ENCODE measurements at places on chromosomes 5 and 9.
A peak's percentile ranks its signal among the peaks of the same experiment; 100 is the strongest.

- DNase-seq: no peak
Observed at GRCh38 chr5:11791792-11792191, 112.5 kb downstream of the CTNND2 start.

DNA sequence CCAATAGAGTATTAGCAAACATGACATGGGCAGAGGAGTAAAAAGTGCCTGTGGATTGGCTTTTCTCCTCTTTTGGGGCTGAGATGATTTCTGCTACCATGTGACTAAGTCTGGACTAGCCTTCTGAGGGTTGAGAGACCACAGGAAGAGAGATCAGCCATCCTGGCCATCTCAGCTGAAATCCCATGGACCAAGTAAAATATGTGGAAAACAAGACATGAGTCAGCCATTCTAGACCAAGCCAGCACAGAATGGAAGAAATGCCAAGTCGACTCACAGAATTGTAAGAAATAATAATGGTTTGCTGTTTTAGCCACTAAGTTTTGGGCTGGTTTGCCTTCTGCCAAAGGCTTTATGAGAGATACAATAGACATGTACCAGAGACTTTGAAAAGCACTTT is 377.8 kb downstream of the CHSY3 start:
- DNase-seq: no peak

- DNase-seq: no peak
Observed at GRCh38 chr5:10635867-10636350, 72.0 kb downstream of the ANKRD33B start.

GRCh38 chr5:110817459-110817858 is 78.7 kb downstream of the SLC25A46 start:
- DNase-seq: no peak

DNA sequence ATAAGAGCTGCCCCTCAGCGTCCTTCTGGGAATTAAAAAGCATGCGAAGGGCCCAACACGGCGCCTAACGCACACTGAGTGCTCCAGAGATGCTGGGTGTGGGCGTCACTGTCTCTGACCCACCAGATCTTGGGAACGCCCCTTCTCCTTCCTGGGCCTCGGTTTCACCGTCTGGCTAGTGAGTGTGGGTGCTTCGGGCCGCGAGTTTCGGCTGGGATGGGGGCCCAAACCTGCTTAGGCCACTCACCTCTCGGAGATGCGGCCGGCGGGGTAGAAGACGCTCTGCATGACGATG is 3.7 kb downstream of the PIP5KL1 start:
- DNase-seq: no peak

GRCh38 chr9:89661956-89662717 is 57.3 kb downstream of the GADD45G start:
- peak; percentile 93 for DNase-seq

DNA sequence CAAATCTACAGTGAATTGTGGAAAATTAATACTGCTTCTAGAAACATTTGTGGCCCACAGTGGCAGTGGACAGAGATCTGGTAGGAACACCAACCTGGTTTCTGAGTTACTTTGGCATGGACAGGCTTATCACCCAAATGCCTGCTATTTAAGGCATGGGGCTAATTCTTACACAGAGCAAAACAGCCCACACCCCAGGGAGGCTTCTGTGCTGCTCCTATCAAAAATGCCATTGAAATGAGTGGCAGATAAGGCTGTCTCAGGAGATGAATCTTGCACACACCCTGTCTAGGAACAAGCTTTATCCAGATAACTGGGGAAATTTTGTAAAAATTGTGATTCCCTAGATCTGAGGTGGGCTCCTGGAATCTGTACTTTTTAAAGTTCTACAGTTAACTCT is 307.1 kb downstream of the TLE1 start:
- no peak for DNase-seq

- no peak for DNase-seq
Observed at GRCh38 chr9:119873877-119874276, 504.6 kb upstream of the BRINP1 start.

- no peak for DNase-seq
Observed at GRCh38 chr5:169647566-169647965, 10.5 kb downstream of the DOCK2 start.

DNA sequence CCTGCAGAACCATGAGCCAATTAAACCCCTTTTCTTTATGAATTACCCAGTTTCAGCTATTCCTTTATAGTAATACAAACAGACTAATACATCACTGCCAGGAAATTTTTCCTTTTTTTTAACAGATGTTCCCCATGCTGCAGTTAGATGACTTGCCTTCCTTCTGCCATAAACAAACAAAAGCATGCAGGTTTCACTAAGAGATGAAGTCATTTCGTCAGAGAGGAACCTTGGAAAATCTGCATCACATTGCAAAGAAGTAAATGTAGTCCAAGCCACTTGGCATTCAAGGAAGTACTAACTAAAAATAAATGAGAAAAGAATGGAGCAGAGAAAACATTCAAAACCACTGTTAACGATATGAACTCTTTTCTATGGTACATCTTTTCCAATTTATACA is 194.1 kb upstream of the EFNA5 start:
- DNase-seq: peak; percentile 4

- peak; percentile 34 for DNase-seq
Observed at GRCh38 chr5:113678924-113679575, 165.6 kb downstream of the YTHDC2 start.

DNA sequence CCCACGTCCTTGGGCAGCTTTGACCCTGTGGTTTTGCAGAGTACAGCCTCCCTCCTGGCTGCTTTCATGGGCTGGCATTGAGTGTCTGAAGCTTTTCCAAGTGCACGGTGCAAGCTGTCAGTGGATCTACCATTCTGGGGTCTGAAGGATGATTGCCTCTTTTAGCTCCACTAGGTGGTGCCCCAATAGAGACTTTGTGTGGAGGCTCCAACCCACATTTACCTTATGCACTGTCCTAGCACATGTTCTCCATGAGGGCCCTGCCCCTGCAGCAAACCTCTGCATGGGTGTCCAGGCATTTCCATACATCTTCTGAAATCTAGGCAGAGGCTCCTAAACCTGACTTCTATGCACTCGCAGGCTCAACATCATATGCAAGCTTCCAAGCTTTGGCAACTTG is 644.2 kb upstream of the CDH9 start:
- no peak for DNase-seq

GRCh38 chr9:129567842-129568559 is 52.9 kb downstream of the C9orf50 start:
- no peak for DNase-seq

DNA sequence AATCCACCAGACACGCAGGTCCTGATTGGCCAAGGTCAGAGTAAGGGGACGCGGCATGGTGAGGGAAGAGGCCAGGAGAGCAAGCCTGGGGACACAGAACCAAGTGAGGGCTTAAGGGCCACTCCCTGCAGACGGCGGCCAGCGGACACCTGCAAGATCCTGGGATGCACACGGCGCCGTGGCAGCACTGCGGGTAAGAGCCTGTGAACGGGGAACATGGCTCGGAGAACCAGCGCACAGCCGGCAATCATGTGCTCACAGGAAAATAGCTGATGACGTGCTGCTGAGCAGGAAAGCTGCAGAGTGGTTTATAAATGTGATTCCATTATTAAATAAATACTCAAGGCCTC is 27.0 kb upstream of the NSMF start:
- DNase-seq: no peak

DNA sequence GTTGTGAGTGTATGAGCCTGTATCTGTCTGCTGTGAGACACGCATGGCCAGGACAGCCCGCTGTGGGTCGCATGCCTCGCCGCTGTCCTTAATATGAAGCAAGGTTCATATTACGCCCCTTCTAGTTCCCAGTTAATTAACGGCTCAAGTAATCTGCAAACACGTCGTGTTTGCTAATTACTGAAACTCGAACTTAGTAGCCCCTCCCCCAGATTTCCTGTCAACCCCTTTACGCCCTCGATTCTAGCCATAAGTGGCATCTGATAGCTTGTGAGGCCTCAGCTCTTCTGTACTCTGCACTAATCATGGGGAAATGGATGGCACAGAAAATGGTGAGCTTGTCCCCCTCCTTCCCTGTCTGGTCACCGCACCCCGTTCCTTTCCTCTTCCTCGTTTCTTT is 116.9 kb upstream of the OTULINL start:
- DNase-seq: no peak

DNA sequence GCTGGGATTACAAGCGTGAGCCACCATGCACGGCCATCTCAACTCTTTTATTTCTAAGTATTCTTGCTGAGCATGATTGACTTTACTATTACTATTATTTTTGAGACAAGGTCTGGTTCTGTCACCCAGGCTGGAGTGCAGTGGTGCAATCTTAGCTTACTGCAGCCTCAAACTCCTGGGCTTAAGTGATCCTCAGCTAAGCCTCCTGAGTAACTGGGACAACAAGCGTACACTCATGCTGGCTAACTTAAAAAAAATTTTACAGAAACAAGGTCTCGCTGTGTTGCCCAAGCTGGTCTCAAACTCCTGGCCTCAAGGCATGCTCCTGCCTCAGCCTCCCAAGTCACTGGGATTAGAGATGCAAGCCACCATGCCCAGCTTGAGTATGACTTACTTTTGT is 443.7 kb downstream of the ARHGEF28 start:
- DNase-seq: no peak

GRCh38 chr9:88672874-88673689 is 138.1 kb downstream of the NXNL2 start:
- DNase-seq: no peak

GRCh38 chr5:147779694-147780093 is 2.8 kb downstream of the JAKMIP2 start:
- no peak for DNase-seq

GRCh38 chr9:75451045-75451444 is 362.7 kb downstream of the OSTF1 start:
- DNase-seq: no peak

- DNase-seq: no peak
Observed at GRCh38 chr9:125332527-125332926, 70.9 kb downstream of the GAPVD1 start.

Data from skin of body (tissue), 3 donors.